Panc1 (cell line): ENCODE measurements at places on chromosomes 11 and 22. TPM values are rescaled to one million over a fixed set of nuclear protein-coding genes. Genes with fewer than 3 reads are reported as not detected.

DNA sequence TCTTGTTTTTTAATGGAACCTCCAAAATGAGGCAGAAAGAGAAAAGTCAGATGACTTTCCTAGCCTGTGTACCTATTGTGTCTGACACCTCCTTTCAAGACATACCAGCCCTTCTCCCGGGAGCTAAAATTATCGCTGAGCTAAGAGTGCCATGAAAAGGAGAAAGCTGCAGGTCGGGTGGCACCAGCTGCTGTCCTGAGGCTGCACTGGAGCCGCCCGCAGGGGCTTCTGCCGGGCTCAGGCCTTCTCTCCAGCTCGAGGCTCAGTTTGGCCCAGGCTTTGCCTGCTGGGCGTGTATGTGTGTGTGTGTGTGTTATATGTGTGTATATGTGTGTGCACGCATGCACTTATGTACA lies 27.7 kb upstream of the RAB1B start:
- no peaks in the 10 kb centered on the region; the same call in 1 of the 2 replicates for H3K36me3 ChIP-seq
- H3K4me3 ChIP-seq = no peak overlapping the region
- no peak for DNase-seq
- H3K27ac ChIP-seq = no peak overlapping the region

DNA sequence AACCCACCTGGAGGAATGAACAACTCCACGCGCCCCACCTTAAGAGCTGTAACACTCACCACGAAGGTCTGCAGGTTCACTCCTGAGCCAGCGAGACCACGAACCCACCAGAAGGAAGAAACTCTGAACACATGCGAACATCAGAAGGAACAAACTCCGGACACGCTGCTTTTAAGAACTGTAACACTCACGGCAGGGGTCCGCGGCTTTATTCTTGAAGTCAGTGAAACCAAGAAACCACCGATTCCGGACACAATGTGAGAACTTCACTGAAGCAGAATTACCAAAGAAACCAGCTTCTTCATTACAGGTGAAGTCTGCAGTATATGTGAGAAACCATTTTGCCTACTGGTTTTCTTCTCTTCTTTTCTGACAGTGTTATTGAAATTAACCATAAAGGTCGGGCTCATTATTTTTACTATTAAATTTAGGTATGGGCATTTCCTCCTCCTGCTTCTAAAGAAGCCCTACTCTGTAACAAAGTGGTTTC lies 303.0 kb downstream of the KCNA4 start:
- no peak overlapping the region for H3K4me3 ChIP-seq
- H3K27ac ChIP-seq = no peak overlapping the region
- H3K4me1 ChIP-seq = no peaks in the 10 kb centered on the region
- H3K27me3 ChIP-seq = no peaks in the 10 kb centered on the region
- no peak for DNase-seq
- no peaks in the 10 kb centered on the region for H3K36me3 ChIP-seq

DNA sequence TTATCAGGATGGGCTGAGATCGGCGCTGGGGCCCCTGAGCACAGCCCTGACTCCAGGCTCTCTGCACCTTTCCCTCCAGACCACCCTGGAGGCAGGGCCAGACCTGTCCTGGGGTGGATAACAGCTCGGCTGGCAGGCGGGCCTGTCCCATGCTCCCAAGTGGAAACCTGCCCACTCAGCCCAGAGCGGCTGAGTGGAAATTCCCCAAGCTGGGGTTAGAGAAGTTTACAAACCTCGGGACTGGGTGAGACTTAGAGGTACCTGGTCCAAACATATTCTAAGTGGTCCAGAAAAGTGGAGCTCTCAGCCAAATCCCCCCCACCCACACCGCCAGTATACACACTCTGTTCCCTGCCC lies 4.8 kb upstream of the FXYD2 start:
- H3K36me3 ChIP-seq = no peaks in the 10 kb centered on the region
- H3K4me3 ChIP-seq = no peak overlapping the region
- H3K27ac ChIP-seq = no peak overlapping the region
- H3K27me3 ChIP-seq = peaks cover 7% of the 10 kb centered on the region
- no peaks in the 10 kb centered on the region for H3K4me1 ChIP-seq
- no peak for DNase-seq

- H3K27ac ChIP-seq = peak within 1 kb of the TSS; percentile 95
- DNase-seq = peak; percentile 66
- no peaks in the 10 kb centered on the region for H3K27me3 ChIP-seq
- peak within 1 kb of the TSS; percentile 87 for H3K4me3 ChIP-seq
- peaks cover 14% of the 10 kb centered on the region for H3K4me1 ChIP-seq
These were observed at the start of gene PPP2R1B for GRCh38 chr11:111765984-111766833. Gene PPP2R1B, minus strand, starts transcription at chr11:111766389. Its CDS starts 28 bp downstream, at chr11:111766361.

DNA sequence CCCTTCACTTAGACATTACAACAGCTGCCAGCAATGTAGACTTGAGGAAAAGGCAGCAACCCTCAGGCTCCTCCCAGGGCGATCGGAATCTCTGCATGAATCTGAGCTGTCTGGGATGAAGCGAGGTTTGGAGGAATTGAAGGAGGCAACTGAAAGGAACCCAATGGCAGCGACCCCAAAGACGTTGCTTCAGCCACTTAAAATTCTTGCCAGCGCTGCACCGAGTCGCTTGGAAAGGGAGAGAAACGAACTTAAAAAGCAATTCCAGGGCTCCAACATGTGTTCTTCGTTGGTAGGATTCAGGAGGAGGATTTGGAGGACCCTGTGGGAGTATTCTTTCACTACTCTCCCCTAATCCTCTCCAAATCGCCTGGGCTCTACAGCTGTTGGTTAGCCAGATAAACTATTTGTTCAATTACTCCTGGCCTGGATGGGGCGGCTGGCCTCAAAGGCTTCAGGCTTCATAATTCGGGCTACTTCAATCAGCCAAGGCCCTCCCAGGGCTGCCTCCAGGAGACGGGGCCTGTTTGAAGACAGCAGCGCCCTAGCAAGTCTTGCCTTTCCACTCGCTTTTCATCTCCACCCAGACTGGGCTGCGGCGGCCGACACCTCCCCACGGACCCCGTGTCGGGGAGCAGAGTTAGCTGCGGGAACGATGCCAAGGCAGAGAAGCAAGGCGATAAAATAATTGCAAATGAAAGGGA lies 72.4 kb upstream of the TMEM45B start:
- DNase-seq = no peak
- no peaks in the 10 kb centered on the region for H3K4me1 ChIP-seq

DNA sequence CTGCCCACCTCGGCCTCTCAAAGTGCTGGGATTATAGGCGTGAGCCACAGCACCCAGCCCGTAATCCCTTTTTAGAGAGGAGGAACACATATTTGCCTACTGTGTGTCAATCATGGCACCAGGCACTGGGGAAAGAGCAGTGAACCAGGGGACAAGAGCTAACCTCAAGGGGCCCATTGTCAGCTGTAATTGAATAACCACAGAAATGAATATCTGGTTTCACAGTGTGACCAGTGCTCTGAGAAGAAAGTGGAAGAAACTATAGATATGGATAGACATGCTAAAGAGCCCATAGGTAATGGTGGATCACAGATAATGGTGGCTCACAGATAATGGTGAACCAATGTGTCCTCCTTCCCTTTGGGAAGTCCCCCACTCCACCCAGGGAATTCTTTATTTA lies 8.6 kb upstream of the KCTD14 start:
- peaks cover 10% of the 10 kb centered on the region; the same call in 1 of the 2 replicates for H3K4me1 ChIP-seq
- no peak overlapping the region for H3K4me3 ChIP-seq
- DNase-seq = no peak

DNA sequence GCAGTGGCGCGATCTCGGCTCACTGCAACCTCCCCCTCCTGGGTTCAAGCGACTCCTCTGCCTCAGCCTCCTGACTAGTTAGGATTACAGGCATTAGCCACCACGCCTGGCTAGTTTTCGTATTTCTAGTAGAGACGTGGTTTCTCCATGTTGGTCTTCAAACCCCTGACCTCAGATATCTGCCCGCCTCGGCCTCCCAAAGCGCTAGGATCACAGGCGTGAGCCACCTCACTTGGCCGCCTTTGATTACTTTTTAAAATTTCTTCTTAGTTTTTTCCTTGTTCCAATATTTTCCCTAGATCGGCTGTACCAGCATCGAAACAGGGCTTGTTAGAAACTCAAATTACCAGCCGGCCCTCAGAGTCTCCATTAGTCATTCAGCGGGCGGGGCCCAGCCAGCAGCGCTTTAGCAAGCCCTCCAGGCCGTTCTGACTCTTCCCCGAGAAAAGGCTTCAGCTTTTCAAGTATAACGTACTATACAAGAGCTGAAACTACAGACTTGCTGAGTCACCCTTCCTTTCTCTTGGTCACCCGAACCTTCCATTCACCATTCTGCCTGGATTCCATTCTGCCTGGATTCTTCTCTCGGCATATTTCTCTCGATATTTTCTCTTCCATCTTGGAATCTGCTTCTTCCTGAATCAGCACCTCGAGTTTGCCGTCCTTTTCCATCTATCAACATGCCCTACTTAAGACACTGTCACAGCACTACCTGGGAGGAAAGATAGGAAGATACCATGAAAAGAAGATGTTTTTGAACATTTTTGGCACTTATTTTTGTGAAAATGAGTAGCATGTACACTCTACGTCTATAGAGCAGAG lies 6.7 kb upstream of the CAPRIN1 start:
- peak overlapping the region; percentile 99 for H3K27ac ChIP-seq
- peaks cover 7% of the 10 kb centered on the region for H3K4me1 ChIP-seq
- no peaks in the 10 kb centered on the region for H3K27me3 ChIP-seq

DNA sequence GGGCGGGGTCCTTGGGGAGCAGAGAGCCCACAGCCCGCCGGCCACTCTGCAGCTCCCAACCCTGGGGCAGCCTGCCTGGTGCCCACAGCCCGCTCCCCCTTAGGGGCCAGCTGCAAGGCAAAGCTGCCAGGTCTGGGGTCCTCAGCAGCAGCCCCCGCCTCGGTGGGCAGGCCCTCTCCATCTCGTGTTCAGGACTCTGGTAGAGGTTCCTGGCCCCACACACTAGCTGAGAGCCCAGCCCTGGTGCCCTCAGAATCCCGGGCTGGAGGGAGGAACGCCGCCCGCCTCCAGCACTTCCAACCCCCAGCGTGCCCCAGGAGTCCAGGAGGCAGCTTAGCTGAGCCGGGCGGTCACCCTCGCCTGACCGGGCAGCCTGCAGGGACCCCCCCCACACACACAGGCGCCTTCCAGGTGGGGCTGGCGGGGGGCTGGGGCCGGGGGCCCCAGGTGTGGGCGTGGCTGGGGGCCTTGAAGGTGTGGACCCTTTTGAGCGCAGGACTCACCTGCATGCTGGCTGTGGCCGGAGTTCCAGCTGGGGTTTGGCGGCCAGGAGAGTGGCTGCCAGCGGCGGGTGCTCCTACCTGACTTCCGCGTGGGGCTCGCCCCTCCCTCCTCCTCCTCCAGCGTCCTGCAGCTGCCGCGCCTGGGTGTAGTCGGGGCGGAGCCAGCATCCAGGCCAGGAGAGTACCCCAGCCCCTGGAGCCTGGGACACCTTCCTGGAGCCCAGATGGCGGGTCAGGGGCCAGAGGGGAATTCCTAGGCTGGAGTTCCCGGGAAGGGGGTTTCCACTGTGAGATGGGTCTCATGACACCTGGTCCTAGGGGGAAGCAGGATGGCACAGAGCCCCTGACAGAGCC lies at the start of gene ANO9:
ANO9 (minus strand) TSS at position 594 of the 857 bp plus-strand sequence; CDS start at position 509, 85 bp downstream.
- no peaks in the 10 kb centered on the region for H3K36me3 ChIP-seq
- peaks cover 33% of the 10 kb centered on the region for H3K4me1 ChIP-seq
- no peak for DNase-seq
- peak within 1 kb of the TSS; percentile 60 for H3K27ac ChIP-seq
- no peaks in the 10 kb centered on the region for H3K27me3 ChIP-seq

DNA sequence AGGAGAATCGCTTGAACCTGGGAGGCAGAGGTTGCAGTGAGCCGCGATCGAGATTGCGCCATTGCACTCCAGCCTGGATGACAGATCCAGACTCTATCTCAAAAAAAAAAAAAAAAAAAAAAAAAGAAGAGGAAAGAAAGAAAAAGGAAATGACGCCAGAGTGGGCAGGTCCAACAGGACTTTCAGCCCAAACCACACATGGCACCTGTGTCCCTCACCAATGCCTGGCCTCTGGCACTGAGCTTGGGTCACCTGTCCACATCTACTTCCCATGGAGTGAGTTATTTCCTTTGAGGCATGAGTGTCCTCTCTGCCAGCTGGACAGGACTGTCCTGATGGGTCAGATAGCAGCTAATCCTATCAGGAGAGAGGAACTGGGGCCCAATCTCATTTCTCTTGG lies 15.2 kb upstream of the GCAT start:
- DNase-seq = no peak
- no peak overlapping the region for H3K4me3 ChIP-seq
- H3K4me1 ChIP-seq = 0 out of 2 replicates have a peak, but pooled peaks cover 2% of the 10 kb centered on the region
- H3K27ac ChIP-seq = no peak overlapping the region
- no peaks in the 10 kb centered on the region for H3K27me3 ChIP-seq

- no peak overlapping the region for H3K27ac ChIP-seq
- no peak overlapping the region for H3K4me3 ChIP-seq
- no peaks in the 10 kb centered on the region for H3K36me3 ChIP-seq
- H3K27me3 ChIP-seq = no peaks in the 10 kb centered on the region
- no peak for DNase-seq
- no peaks in the 10 kb centered on the region for H3K4me1 ChIP-seq
These were observed 19.7 kb downstream of the TOM1 start for GRCh38 chr22:35319244-35319985.

DNA sequence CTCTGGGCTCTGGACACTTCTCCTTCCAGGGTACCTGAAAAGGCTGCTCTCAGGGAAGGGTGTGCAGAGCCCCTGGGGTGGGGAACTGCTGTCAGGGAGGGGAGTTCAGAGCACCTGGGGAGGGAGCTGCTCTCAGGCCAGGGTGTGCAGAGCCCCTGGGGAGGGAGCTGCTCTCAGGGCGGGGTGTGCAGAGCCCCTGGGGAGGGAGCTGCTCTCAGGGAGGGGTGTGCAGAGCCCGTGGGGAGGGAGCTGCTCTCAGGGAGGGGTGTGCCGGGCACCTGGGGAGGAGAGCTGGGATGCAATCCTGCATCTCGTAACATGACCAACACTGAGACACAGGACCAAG lies 764.2 kb downstream of the BRD1 start:
- peaks cover 4% of the 10 kb centered on the region; the same call in 1 of the 2 replicates for H3K27me3 ChIP-seq
- no peak overlapping the region for H3K4me3 ChIP-seq
- DNase-seq = no peak
- H3K36me3 ChIP-seq = no peaks in the 10 kb centered on the region
- no peaks in the 10 kb centered on the region; the same call in 1 of the 2 replicates for H3K4me1 ChIP-seq

GRCh38 chr11:898540-899190 lies 11.9 kb downstream of the CHID1 start:
- DNase-seq = no peak
- no peaks in the 10 kb centered on the region for H3K27me3 ChIP-seq
- H3K27ac ChIP-seq = no peak overlapping the region
- H3K4me1 ChIP-seq = no peaks in the 10 kb centered on the region; the same call in 1 of the 2 replicates

GRCh38 chr22:19713650-19714311 lies 522 bp upstream of the SEPTIN5 start:
- no peaks in the 10 kb centered on the region for H3K27me3 ChIP-seq
- H3K4me1 ChIP-seq = no peaks in the 10 kb centered on the region
- H3K27ac ChIP-seq = no peak overlapping the region
- H3K4me3 ChIP-seq = peak overlapping the region; percentile 51
- DNase-seq = no peak

DNA sequence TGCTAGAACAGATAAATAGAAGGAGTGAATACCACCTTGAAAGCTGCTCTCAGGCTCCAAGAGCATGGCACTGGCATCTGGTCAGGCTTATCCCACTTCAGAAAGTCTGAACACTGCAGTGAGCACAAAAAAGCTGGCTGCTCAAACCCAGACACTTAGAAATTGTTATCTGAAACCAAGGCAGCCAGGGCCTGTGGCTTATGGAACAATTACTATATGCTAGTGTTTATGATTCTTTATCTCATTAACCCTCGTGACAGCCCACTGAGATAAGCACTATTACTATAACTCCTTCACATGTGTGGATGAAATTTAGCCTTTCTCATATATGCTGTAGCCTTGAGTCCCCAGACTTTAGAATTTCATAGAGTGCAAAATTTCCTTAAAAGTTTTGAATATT lies 400.2 kb downstream of the RAB38 start:
- no peaks in the 10 kb centered on the region for H3K4me1 ChIP-seq
- H3K27ac ChIP-seq = no peak overlapping the region
- H3K4me3 ChIP-seq = no peak overlapping the region

The SEC14L6 gene
- total RNA-seq = not detected

The CSNK2A3 gene
- total RNA-seq = 2.6 TPM

The TRIM68 gene
- total RNA-seq = 18.5 TPM

The HTR3B gene
- not detected for total RNA-seq

The SLC5A1 gene
- total RNA-seq = 0.03 TPM

The LINC01488 gene
- not detected for total RNA-seq

The RTN4RL2 gene
- 0.90 TPM for total RNA-seq
